ENCODE measurements at places on chromosomes 4 and X.
A peak's percentile ranks its signal among the peaks of the same experiment; 100 is the strongest.

- no peak for DNase-seq
Measured at GRCh38 chr4:101020956-101021355, 326.4 kb downstream of the PPP3CA start.

- DNase-seq: no peak
Measured at GRCh38 chr4:26420913-26421312, 69.4 kb downstream of the CCKAR start.

DNA sequence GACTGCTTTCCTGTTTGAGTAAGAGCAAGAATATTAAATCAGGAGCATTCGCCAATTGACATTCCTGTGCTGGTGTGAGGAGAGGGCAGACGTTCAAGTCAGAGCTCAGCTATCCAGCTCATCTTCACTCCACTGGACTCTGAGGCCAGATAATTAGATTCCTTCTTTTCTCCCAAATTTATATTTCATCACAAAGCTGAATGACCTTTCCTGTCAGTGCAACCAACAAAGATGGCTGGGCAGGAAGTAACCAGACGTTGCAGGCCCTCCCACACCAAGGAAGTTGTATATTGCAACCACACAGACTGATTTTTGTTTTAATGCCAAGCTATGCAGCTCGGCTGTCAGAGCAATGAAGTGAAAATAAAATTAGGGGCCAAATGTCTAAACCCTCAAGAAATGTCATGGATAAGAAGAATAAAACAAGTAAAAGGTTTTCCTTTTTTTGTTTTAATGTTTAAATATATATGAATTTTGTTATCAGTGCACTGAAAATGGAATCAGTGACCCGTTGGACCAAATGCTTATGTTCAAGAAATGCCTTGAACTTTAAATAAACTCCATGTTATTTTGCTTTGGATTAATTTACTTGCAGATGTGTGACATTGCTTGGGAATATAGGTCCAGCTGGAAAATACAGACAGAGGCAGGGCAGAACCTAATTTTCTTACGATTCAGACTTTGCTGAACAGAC is 578.9 kb upstream of the FAT1 start:
- DNase-seq: no peak

DNA sequence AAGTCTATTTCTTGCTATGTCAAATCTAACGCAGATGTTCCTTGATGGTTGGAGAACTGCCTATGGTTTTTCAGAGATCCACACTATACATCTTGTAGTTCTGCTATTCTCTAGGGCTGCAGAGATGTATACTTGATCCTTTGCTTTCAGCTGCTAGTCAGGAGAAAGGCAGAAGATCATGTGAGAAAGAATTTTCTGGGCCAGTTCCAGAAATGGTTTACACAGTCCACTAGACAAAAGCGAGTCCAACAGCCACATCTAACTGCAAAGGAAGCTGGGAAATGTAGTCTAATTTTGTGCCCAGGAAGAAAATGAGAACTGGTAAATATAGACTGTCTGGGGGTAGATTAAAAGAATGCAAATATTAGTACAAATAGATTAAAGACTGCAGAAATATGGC is 394.3 kb upstream of the SLIT2 start:
- no peak for DNase-seq

DNA sequence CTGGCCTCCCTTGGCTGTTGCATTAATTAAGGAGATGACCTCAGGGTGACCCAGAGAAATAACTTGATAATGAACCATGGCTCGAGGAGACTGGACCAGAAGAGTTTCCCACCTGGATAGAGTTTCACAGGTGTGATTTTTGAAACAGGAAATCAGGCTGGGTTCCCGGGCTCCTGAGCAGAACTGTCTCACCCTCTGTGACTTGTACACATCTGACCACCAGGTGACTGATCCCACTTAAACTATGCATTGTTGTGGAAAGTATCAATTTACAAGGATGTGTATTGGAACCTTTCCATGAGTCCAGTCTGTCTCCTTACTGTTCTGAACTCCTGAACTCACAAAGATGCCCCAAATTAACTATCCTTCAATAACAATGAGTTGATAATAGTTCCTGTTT is 220.3 kb downstream of the PTTG2 start:
- no peak for DNase-seq

GRCh38 chr4:41728573-41728913 is 20.0 kb downstream of the PHOX2B start:
- DNase-seq: no peak

- no peak for DNase-seq
Measured at GRCh38 chrX:136750364-136750763, 30.4 kb downstream of the ARHGEF6 start.

DNA sequence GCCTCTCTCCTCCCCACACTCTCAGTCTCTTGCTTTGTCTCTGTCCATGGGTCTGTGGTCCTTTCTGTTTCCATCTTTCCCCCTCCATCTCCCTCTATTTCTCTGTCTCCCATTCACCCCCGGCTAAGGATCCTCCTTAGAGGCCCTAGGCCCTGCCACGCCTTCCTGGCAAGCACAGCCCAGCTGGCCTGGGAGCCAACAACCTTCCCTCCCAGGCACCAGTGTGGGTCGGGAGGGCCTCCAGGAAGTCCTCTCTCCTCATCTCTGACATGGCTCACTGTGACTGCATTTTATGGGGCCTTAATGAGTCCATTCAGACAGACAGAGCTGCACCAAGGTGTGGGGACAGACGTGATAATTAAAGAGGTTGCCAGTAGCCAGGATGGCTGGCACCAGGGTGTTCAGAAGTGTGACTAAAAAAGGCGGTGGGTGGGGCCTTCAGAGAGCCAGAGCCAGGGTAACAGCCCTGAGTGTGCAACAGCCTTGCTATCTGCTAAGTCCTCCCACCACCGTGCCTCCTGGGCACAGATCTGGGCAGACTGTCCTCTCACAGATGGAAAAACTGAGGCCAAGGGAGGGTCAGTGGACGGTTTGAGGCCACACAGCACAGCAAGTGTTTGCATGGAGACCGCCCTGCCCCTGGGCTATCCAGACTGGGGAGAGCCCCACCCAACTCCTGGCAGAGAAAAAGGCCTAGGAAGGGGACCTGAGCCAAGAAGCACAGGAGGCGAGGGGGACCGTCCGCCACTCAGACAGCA is 31.5 kb downstream of the BLOC1S4 start:
- DNase-seq: peak; percentile 80

GRCh38 chr4:121370729-121371325 is 10.0 kb downstream of the QRFPR start:
- DNase-seq: peak; percentile 10

GRCh38 chr4:125187226-125188176 is 127.3 kb upstream of the FAT4 start:
- no peak for DNase-seq

DNA sequence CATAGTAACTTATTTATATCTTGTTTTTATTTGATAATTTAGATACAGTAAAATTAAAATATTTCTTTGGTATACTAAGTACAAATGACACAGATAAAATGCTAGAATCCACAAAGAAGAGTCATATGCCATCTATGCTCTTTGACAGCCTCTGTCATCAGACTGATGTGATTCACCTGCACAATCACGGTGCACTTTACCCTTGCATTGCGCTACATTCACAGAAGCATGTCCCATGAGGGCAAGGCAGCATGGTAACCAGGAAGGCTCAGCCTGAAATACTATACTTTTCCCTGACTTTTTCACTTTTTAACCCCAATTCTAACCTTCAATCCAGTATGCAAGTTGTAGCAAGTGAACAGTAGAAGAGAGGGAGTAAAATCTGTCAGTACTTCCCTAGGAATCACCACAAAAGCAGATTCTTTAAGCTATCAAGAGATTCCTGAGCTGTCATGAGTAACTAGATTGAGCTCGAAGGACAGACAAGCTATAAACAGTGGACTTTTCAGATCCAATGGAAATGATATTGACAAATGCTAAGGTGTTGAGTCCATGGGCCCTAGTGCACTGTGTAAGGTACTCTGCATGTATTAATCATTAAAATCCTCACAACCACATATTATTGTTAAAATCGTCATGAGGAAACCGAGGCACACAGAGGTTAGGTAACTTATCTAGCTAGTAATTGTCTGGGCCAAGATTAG is 14.2 kb downstream of the SEC24D start:
- no peak for DNase-seq

DNA sequence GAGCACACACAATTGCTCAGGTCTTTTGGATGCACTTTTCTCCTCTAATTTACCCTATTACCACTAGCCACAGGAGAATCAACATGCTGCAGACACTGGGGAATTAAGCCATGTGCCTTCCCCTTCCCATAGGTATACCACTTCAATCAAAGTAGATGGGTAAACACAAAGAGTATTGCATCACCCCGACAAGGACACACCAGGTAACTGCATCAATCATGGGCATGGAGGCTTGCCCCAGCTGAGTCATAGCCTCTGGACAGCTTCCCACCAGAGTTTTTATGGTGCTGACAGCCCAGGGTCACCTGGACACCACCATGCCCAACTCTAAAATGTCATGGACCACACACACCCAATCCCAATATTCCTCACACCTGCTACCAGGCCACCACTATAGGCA is 197.2 kb upstream of the AR start:
- no peak for DNase-seq

DNA sequence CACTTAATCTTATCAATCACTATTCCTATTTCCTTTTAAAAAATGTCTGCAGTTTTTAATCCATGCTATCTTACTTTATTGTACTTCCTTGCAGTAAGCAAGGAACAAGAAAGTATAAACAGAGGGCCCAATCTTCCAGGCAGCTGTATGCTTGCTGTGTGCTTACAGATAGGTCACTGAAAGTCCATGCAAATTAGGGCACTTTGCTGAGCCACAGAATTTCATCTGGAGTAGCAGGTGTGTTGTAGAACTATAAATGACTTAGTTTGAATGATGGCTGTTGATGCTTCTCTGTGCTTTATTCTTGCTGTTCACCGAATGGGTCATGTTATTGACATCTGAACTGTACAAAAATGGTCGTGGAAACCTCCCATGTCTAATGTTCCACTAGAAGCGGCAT is 154.6 kb downstream of the ATOH1 start:
- DNase-seq: no peak

GRCh38 chr4:105122350-105122749 is 24.3 kb upstream of the TET2 start:
- DNase-seq: no peak

DNA sequence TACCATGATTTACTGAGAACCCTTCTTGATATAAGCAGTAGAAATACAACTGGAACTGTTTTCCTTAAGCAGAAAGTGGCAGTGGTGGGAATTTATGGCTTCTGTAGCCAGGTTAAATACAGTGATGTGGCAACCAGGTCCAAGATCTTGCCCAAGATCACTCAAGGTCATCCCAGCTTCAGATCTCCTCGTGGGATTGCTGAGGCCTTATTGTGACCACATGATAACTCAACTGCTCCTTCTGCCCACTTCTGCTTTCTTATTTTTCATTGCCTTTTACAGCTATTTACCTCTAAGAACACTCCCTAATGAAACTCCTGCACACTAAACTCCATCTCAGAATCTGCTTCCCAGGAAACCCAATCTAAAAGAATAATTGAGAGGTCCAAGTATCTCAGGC is 12.4 kb upstream of the CYBB start:
- no peak for DNase-seq

DNA sequence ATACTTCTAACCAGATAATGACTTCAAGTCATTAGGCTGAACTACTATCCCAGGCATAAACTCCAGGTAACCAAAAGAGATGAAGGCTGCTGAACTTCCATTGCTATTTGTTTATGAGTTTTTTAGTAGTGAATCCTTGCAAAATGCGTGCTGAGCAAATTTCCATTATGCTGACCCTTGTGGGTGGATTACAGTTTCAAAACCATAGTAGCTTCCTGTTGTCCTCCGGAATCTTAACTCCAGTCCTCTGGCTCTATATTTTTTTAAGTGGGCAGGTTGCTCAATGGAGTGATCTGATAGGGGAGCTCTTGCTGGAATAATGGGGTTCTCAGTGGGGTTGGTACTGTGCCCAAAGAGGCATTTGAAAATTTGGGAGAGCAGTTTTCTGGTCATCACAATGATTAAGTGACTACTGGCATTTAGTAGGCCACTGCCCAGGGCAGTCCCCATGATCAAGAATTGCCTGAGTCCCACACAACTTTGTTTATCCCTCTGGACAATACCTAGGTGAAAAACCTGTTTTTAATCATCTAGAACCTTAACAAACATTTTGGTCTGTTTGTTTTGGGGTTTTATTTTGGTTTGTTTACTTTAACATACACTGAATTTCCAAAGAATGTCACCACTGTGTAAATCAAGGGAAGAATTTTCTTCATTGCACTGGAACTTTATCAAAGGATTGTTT is 302.3 kb upstream of the GATB start:
- DNase-seq: no peak

- no peak for DNase-seq
Measured at GRCh38 chr4:115274545-115274944, 161.1 kb upstream of the NDST4 start.

DNA sequence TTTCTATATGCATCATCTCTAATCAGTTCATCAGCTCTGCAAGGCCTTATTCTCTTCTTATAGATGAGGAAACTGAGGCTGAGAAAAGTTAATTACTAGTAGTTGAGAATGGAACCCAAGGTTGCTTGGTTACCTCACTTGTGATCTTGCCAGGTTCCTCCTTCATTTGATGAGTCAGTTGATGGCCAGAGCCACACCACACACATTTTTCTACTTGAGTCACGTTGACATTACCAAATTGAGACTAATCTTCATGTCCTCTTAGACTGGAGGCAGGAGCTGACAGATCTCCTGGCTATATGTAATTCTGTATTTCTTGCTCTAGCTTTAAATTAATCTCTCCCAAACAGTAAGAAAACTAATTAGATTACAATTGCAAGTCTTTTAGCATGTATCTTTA is 428.4 kb downstream of the AFF2 start:
- DNase-seq: no peak

GRCh38 chr4:4637710-4638109 is 95.9 kb upstream of the STX18 start:
- no peak for DNase-seq

- DNase-seq: no peak
Measured at GRCh38 chr4:123585111-123585510, 188.5 kb downstream of the SPRY1 start.

- no peak for DNase-seq
Measured at GRCh38 chr4:105092356-105092755, 54.3 kb upstream of the TET2 start.

DNA sequence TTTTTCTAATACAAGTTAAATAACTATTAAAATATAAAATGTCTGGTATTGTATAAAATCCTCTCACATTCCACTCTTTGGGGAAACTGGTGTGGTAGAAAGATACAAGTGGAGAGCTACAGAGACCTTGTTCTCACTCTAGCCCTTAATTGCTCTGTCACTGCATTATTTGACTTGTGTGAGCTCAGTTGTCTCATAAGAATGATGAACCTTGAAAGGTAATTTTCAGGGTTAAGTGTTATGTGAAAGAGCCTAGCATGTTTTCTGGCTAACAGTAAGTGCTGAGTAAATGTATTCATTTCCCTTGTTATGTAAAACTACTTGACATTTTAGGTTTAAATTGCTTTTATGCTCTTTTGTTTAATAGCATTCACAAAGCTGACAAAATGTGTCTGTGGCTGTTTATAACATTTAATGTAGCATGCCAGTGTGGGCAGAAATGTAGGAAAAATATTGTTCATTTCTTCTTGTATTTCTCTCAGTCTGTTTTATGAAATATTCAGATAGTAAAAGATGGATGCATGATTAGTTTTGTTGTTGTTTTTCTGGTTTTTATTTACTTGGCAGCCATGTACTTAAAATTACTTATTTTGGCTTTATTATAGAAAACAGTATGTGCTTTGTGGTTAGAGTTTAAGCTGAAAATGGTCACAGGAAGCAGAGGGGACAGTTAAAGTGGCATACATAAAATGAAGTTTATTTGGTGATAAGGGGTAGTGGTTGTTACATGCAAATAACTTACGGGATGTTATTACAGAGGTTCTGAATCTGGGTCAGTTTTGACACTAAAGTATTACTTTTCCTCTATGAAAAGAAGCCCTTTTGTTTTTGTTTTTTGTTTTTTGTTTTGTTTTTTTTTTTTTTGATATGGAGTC is 29.2 kb downstream of the SLAIN2 start:
- no peak for DNase-seq

Data from hematopoietic multipotent progenitor cell treated with erythropoietin and hydrocortisone succinate and interleukin-3 and kit ligand, for 15 days (in vitro differentiated cells).